ENCODE measurements at places on chromosomes 4 and X. TPM values are rescaled to one million over a fixed set of nuclear protein-coding genes. Genes with fewer than 3 reads are reported as not detected.

PABPC1L2B gene
- not detected for total RNA-seq

HHIP gene
- total RNA-seq, result not detected

GRCh38 chrX:30570505-30570904 is 7.1 kb downstream of the TASL start:
- no peaks in the 10 kb centered on the region for H3K4me1 ChIP-seq
- no peak for DNase-seq

DNA sequence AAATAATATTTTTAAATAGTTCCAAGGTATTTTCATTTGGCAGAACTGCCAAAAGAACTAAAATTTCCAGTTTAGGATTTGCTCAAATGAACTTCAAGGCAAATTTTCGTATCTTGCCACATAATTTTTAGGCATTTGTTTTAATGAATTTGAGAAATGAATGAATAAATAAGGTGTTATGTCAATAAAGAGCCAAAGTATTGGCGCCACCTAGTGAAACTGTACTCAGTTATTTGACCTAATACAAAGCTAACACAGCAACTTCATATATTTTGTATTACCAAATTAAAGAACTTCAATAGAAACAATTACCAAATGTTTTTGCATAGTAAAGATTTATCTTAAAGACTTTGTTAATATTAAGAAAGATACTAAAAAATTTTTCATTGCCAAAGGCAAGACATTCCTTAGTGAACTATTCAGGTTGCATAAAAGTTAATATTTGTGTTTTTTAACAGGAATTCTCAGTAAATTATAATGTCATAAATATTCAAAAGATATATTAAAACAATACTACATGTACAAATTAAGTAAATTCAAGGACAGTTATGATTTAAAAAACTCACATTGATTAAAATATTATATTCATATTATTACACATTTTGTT is 50.3 kb downstream of the STPG2 start:
- H3K27me3 ChIP-seq, result no peaks in the 10 kb centered on the region
- H3K4me1 ChIP-seq, result no peaks in the 10 kb centered on the region
- DNase-seq, result no peak

GRCh38 chrX:110734894-110735541 is 60.6 kb downstream of the CHRDL1 start:
- H3K36me3 ChIP-seq, result no peaks in the 10 kb centered on the region
- no peak overlapping the region for H3K27ac ChIP-seq
- H3K27me3 ChIP-seq, result no peaks in the 10 kb centered on the region

Measured in left ventricle myocardium inferior (tissue), 1 donor.